ENCODE measurements at places on chromosomes 2 and 18. TPM values are rescaled to one million over a fixed set of nuclear protein-coding genes. Genes with fewer than 3 reads are reported as not detected.

DNA sequence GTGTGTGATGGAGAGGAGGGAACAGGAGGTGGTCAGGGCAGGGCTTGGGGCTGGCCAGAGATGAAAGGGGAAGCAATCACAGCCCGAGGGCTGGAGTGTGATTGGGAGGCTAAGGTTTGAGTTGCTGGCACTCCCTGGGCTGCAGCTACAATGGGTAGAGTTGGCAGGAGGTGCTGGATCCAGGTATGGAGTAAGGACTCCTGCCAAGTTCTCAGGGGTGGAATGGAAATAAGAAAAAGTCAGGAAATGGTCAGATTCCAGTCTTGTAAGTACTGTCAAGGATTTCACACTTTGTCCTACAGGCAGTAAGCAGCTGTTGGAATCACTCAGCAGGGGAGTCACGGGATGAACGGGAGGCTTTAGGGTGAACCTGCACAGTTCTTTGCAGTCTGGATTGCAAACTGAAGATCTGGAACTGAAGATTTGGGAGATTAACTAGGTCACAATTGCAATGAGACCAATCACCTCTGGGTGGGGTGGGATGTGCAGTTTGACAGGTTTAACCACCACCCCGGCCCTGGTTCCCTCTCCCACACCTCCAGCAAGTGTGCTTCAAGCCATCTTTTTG is 10.9 kb upstream of the INPP5D start:
- no peak for DNase-seq

GRCh38 chr2:190376591-190377245 is 31.4 kb upstream of the MFSD6 start:
- DNase-seq: no peak

DNA sequence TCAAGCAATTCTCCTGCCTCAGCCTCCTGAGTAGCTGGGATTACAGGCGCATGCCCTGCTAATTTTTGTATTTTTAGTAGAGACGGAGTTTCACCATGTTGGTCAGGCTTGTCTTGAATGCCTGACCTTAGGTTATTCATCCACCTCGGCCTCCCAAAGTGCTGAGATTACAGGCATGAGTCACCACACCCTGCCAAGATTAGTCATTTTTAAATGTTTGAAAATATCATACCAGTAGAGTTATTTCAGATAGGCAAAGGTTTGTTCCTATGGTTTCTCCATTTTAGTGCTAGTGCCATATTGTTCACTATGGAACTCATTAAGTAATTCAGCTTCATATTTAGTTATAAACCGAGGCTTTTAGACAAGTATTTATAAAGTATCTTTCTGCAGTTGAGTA is 52.3 kb downstream of the HIBCH start:
- DNase-seq: no peak

VIT gene
- 0.78 TPM for total RNA-seq

AQP12A gene
- total RNA-seq: not detected
